ENCODE measurements at places on chromosomes 6 and 20.

GRCh38 chr20:23279836-23280235 is 70.8 kb upstream of the NXT1 start:
- DNase-seq: no peak

DNA sequence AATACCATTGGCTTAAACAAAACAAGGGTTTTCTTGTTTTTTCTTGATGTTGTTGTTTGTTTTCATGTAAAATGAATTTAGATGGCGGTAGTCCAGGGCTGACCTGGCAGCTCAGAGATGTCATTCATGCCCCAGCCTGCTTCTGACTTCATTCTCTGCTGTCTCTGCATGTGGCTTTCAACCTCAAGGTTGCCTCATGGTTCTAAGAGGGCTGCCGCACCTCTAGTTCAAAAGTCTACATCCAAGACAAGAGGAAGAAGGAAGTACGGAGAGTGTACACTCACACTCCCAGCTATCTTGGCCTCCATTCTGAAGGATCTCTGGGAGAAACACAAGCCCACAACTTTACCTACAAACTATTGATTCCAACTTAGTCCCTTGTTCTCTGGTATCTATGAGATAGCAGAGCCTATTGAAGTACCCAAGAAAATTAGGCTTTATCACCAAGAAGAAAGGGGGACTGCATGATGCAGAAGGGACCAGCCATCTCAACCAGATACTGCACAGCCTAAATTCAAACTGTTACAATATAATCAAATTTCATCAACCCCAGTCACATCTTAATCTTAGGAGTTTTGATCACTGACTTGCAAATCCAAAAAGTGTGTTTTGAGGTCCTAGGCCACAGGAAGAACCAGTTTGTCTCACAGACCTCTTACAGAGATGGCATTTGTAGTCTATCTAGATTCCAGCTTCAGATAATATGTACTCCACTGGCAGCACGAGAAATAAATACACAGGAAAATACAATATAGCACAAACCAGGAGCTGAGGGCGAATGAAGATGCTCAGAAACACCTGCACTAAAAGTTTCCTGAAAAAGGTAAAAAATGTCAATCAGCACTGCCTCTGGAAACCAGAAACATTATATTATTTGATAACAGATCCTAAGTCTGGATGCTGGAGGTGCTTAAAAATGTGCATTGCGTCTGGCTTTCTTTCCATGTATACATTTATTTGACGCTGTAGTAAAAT is 866 bp upstream of the BTN3A3 start:
- peak; percentile 3 for DNase-seq

DNA sequence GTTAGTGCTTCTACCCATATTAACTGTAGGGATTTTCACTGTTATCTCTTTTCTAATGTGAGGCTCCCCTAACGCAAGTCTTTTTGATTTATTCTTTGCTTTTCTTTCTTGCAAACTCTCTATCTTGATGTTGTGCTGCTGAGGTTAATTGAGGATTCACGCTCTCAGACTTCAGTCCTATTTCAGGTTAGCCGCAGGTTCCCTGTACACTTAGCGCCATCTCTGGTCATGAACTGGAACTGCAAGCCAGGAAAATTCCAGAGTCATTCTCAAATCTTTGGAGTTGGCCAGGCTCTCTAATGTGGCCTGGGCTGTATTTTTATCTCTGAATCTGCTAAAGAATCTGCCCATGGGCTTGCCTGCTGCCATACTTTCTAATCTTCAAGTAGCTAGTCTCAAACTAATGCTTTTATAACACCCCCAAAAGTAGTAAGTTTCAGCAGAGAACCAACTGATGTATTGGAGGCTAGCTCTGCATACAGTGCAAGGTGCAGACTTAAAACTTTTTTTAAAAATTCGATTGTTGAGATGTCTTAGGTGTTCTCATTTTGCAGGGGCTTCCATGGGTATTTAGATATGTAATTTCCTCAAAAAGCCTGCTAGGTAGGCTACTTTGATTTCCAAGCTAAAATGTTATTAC is 91.1 kb upstream of the OPRM1 start:
- DNase-seq: no peak

DNA sequence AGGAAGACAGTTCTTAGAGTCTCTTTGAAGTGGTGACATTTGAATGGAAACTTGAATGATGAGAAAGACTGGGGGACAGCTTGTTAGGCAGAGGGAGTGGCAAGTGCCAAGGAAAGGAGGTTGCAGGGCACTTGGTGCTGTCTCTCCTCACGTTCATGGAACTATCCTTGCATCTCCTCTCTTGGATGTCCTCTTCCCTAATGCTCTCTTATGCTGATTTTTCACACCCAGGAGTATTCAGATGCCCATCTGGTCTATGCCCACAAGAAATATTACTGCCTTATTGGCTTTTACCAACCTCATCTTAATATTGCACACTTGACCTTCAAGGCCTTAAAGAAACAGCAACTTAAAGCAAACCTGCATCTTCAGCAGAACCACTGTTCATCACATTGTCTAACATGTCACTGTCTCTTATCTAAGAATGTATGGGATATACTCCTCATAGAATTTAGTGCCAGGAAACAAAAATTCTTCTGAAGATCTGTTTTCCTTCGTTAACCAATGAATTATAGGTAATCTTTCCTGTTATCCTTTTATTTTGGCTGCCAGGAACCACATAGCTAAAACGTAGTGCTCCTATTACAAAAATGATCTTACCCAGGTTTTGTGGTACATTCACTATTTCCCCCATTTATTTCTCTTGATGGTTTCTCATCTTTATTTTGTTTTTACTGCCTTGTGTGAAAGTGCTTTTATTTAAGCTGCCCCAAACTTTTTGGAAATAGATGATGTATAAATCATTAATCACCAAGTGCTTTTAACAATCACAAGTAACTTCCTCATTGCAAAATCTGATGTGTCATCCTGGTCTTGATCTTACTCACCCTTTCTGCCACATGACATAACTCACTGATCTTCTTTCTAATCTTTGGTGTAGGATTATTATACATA is 12.8 kb downstream of the RGS17 start:
- no peak for DNase-seq

GRCh38 chr6:2752477-2753109 is 1.9 kb upstream of the MYLK4 start:
- DNase-seq: no peak

GRCh38 chr6:134610411-134610810 is 292.5 kb upstream of the SGK1 start:
- no peak for DNase-seq

- DNase-seq: no peak
Observed at GRCh38 chr20:665276-665675, 10.3 kb downstream of the SCRT2 start.

DNA sequence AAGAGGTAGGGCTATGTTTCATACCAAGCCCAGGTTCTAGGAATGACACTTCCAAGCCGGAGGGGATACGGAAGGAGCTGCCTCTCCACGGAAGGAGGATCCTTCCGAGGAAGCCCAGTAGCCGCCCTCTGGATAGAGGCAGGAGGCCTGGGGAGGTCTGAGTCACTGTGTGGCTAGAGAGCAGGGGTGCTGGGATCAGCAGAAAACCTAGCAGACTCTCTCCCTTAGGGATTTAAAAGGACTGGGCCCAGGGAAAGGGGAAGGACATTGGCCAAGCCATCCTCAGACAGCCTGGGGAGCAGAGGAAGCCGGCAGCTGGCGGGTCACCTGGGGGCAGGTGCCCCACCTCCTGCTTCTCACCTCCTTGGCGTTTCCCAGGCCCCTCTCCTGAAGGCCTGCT is 36.6 kb upstream of the NFATC2 start:
- DNase-seq: no peak

DNA sequence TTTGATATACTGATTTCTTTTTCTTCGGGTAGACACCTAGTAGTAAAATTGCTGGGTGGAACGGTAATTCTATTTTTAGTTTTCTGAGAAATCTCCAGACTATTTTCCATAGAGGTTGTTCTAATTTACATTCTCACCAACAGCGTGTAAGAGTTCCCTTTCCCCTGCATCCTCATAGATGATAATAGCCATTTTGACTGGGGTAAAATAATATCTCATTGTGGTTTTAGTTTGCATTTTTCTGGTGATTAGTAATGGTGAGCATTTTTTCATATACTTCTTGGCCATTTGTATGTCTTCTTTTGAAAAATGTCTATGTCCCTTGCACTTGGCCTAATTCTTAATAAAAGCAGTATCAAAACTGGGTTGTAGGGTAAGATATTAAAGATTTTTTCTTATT is 148.9 kb upstream of the SIM1 start:
- DNase-seq: no peak

DNA sequence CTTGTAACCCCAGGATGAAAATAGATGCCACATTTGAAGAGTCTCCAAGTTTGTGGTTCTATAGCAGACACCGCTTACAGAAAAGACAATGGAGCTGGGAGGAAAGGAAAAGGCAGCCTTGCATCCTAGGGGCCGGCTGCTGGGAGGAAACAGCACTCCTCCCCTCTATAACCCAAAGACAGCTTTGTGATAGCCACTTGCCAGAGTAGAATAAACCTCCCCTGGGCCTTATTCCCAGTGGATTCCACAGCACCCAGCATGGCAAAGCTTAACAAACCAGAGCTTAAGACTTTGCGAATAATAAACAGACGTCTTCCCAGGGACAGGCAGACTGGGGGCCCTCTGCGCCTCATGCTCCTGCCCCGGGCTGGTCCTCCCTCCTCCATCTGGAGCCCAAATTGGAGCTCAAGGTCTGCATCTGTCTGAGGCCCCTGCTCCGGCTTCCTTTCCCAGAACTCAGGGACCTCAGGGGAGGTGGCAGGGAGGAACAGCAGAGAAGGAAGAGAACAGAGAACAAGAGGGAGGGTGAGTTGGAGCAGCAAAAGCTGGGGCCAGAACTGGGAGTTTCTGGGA is 8.8 kb upstream of the TAF8 start:
- no peak for DNase-seq

Data from nucleus accumbens (tissue), 56 donors.